Right renal pelvis (tissue), 4 donors: ENCODE measurements at places on chromosomes 2 and 18.

GRCh38 chr2:172884336-172884735 is 148.7 kb downstream of the RAPGEF4 start:
- DNase-seq = no peak

DNA sequence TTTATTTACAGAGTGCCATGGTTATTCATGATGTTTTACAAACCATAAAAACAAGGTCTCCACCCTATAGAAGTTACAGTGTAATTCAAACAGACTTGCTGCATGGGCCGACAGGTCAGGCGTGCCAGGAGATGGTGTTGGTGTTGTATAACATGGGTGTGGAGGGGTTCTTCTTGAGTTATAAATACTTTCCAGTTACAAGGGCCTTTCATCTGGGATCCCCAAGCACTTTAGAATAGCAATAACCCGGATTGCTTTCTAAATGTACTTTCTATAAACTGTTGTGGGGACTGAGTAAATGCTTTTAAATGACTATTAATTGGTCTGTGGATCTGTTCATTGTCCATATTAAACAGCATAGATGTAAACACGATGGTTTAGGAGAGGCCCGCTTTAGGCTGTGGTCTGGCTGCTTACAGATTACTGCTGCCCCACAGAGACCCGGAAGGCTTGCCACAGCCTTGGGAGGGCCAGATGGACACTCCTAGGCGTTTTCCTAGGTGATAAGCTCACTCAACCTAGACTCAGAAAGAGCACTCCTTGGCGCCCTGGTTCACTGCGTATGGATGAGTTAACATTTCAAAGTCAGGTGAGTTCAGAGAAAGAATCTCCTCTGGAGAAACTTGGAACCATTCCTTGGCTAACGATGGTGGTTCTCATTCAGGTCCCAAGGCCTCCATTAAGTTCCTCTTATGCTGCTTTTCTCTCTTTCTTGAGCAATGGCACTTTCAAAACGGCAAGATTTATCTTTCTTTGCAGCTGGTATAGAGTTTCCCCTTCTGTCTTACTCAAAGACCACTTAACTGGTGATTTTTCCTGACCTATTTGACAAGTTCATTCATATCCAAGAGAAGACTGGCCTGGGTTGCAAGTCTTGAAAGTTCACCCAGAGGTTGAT is 3.6 kb upstream of the KIAA2012 start:
- DNase-seq = no peak

GRCh38 chr2:232502911-232503808 is 15.5 kb upstream of the ECEL1 start:
- DNase-seq = no peak

DNA sequence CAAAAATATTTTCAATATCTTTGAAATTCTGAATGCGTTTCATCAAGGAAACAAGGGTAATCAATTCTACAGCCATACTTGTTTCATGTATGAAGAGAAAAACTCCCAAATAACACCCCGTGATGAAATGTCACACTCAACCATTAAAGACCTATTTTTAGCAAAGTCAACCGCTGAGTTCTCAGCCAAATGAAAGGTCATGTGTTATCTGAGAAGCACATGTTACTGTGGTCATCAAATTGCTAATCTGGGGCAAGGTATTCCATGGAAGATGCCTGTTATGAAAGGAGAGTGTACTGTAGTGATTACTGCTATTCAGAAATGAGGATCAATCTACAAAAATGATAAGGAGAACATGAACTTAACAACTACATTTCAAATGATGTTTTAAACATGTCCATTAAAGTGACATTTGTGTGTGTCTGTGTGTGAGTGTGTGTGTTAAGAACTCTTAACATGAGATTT is 126.7 kb downstream of the BCL2 start:
- DNase-seq = no peak

- DNase-seq = no peak
Observed at GRCh38 chr2:78984386-78984785, 41.1 kb upstream of the REG3G start.

GRCh38 chr2:108401800-108402199 is 24.0 kb downstream of the SULT1C4 start:
- no peak for DNase-seq

- DNase-seq = no peak
Observed at GRCh38 chr2:47490406-47490805, 87.5 kb downstream of the MSH2 start.

- no peak for DNase-seq
Observed at GRCh38 chr18:76401498-76401897, 93.5 kb downstream of the ZNF516 start.

DNA sequence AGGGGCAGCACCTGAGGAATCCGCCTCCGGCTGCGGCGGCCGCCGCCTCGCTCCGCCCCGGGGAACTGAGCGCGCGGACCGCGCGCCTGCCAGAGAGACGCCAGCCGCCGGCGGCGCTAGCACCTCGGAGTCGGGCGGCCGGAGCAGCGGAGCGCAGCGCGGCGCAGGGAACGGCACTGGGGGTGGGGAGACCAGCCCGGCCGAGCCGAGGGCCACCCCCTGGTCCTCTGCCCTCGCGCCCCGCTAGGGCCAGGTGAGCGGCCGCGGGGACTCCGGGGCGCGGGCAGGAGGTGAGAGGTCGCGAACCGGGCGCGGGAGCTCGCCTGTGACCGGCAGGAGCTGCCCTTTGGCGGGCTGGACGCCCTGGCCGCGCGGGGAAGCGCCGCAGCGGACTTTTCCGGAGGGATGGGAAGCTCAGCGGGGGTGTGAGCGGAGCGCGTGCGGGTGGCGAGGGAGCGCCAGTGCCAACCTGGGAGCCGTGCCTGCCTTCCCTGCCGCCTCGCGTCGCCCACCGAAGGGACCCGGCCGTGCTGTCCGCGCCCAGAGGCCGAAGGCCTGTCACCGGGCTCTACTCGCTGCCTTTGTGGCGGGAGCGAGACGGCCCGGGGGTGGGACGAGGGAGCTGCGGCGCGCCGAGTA is at the start of gene GREB1L:
Gene GREB1L, plus strand, starts transcription at position 92 of the 639 bp plus-strand sequence. CDS start 141,287 bp downstream, outside the sequence.
- DNase-seq = no peak

DNA sequence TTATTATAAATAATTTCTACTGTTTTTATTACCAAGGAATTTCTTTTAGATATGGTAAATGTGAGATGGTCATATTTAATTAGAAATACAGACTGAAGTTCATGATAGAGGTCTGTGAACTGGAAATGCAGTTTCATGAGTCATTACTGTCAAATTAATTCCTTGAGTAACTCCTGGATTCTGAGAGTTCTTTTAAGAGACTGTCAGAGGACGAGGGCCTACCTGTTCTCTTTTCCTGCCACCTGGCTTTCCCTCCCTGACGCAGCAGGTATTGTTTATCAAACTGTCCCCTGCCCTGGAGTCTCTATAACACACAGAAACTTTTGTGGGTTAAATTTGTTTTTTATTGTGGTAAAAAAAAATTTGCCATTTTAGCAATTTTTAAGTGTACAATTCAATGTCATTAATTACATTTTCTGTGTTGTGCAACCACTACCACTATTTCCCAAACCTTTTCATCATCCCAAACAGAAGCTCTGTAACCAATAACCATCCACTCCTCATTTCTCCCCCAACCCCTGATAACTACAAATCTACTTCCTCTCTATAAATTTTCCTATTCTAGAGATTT is 142.6 kb downstream of the DIS3L2 start:
- DNase-seq = no peak

DNA sequence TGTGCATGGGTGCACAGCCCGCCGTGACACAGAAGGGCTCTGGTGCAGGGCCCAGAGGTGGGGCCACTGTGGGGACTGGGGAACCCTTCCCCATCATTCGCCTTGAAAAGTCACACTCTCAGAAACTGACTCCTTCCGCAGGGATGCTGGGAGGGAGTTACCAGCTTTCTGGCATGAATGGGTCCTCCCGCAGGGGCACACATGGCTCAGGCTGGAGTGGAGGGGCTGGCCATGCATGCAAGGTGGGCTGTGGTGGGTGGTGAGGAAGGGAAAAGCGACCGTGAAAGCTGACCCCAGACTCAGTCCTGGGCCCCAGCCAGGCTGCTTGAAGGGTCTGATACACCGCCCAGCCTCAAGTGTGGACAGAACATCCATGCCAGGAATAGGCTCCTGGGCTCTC is 201.1 kb downstream of the TNS1 start:
- no peak for DNase-seq

DNA sequence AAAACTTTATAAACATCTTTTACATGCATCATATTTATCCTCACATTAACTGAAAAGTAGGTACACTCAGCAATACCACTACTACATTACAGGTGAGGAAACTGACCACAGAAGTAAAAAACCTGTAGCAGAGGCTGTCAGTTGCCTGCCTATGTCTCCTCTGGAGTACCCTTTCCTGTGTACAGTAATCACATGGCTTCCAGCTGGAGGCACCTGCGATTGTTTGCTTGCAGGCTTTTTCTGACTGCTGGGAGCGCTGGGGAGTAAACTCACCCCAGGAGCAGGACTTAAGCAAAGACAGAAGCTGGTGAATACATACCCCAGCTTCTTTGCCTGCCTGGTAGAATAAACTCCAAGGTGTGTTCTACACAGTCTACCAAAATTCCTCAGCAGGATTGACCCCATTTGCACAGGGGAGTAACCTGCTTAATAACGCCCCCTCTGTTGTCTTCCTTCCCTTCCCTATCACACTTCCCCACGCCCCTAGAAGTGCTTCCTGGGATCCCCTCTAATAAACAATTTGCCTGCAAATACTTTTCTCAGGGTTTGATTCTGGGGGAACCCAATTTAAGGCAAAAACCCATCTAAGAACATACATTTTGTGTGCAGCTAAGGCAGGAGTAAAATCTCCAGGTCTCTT is 138.9 kb downstream of the PTH2R start:
- DNase-seq = no peak

DNA sequence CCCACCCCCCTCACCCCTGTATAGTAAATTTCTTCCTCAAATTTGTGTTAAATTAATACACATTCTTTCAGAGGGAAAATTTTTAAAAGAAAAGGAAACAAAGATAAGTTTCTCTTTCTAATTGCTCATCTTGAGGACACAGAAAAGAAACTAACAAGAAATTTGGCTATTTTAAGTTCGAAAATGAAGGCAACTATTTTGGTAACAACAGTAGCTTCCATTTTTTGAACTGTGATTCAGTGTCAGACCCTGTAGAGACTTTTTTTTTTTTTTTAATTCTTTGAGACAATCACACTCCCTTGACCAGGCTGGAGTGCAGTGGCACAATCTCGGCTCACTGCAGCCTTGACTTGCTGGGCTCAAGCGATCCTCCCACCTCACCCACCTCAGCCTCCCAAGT is 194.9 kb downstream of the SS18 start:
- no peak for DNase-seq

GRCh38 chr2:170218456-170218855 is 40.5 kb downstream of the MYO3B start:
- no peak for DNase-seq

- peak; percentile 54 for DNase-seq
Observed at GRCh38 chr2:11446733-11447248, 19.2 kb downstream of the E2F6 start.

DNA sequence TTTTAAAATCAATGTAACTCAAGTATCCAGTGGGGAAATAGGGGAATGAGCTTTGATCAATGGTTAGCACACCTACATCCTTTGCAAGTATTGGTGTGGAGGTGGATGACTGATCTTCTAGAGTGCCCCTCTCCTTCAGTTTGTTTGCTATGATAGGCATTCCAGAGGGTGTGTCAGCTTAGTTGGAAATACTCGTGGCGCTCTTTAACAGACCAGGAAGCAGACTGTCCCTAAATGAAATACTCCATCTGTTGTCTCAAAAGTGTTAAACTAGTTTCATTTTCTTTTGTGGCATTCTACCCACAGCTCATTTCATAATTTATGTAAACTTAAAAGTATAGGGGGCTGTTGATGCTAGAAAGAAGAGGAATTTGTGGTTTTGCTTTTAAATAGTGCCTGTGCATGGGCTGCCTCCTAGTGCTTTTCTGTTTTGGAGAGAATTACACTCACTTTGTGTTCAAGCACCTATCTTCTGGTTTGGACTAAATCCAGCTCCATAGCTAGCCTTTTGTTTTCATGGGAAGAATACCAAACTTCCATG is 66.2 kb downstream of the STAT1 start:
- no peak for DNase-seq

DNA sequence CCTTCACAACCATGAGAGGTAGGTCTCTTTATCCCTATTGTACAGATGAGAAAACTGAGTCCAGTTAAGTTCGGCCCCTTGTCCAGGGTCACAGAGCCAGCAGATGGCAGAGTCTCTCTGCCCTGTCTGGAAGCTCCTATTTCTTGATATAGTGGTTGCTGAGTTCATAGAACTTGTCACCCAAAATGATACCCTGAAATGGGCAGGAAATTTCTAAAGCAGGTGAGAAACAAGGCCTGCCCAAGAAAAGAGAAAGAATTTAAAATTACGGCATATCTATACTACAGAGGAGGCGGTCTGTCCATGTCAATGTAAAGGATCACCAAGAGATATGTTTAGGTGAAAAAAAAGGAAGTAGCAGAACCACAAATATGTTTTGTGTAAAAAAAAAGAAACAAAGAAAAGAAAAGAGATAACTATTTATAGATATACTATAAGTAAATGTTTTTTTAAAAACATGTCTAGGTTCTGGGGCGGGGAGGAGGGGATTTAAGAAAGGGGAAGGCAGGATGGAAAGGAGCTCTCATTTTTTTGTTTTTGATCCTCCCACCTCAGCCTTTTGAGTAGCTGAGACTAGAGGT is 39.8 kb downstream of the MYO7B start:
- DNase-seq = no peak

- no peak for DNase-seq
Observed at GRCh38 chr2:163138947-163139346, 300.4 kb upstream of the KCNH7 start.

GRCh38 chr2:20584399-20585358 is 66.2 kb downstream of the HS1BP3 start:
- peak; percentile 88 for DNase-seq

DNA sequence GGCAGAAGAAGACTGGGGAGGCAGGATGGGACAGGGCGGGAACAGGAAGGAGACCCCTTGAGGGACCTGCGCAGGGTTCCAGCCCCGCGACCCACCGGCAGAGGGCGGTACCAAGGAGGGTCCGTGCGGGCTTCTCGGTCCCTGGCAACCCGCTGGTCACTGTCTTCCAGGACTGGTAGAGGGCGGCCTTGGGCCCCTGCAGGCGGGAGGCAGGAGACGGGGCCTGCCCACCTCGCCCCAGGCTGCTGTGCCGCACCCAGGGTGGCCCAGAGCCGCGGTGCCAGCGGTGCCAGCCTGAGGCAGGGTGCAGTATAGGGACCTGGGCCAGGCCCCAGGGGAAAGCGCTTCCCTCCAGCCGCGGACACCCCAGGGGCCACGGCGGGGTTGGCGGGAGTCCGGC is 34.5 kb downstream of the NEURL3 start:
- DNase-seq = no peak
